MM.1S (cell line): ENCODE measurements at places on chromosomes 12 and 14.

GRCh38 chr14:91891721-91892220 lies 24.4 kb upstream of the TC2N start:
- DNase-seq: no peak

GRCh38 chr14:53783256-53783655 lies 173.4 kb downstream of the BMP4 start:
- no peak for DNase-seq

- DNase-seq: peak; percentile 98
These were observed 311.9 kb downstream of the DUSP6 start for GRCh38 chr12:89040146-89040964.

- no peak for DNase-seq
These were observed 14.4 kb downstream of the DDX54 start for GRCh38 chr12:113170926-113171325.

DNA sequence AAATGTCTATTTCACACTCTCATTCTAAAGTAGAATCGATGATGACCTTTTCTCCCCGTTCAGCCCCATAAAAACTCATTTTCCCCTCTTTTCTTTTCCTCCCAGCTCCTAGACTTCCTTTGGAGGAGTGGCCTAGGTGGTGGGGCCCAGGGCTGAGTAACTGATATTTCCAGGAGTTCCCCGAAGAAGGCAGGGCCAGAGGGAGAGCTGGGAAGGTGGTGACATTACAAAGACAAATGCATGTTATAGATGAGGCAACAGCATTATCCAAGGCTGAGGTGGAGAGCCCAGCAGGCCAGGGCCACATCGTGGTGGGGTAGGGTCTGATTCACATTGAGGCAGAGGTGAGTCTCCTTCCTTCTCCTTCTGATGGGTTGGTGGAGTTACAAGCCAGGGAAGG lies 22.2 kb upstream of the HDAC7 start:
- DNase-seq: no peak

GRCh38 chr14:63759456-63759855 lies 31.6 kb upstream of the SGPP1 start:
- DNase-seq: peak; percentile 48

DNA sequence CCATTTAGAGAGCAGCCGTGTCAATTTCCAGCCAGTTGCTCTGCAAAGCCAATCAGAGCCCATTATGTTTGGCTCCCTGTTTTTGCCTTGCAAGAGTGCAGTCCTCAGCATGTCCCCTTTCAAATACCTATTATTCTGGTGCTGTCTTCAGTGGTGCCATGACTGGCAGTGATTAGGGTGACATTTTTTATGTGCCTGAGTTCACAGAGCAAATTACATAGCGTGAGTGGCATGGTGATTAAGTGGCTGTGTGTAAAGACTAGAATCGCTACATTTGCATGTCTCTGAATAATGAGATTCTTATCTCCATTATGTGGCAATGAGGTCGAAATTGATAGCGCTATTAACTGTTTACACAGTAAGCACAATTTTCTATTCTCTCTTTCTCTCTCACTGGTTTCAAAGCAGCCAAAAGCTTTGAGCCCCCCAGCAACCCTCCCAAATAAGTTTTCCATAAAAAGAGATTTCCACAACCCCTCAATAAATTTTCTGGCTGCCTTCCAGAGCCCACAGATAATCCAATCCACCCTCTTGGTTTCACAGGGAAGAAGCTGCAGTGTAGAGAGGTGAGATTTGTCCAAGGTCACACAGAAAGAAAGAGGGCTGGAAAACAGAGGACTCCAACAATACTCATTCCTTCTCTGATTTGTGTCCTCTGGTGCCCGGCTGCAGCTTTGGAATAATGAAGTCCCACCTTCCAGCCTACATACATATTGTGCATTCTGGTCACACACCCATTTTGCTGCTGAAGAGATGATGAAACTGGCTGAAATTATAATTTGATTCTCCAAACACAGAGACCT lies 58.8 kb upstream of the NUDT4 start:
- DNase-seq: no peak

GRCh38 chr12:115149685-115150378 lies 465.9 kb upstream of the TBX3 start:
- DNase-seq: no peak

DNA sequence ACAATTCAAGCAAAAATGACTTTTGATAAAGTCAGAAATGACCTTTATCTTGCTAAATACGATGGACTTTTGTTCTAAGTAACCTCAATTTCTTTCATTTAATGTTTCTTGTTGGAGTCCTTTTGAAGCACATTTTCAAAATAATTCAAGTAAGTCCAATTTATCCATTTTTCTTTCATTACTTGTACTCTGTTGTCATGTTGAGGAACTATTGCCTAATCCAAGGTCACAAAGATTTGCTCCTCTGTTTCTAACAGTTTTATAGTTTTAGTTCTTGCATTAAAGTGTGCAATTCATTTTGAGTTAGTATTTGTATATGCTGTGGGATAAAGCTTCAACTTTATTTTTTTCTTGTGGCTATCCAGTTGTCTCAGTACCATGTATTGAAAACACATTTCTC lies 66.7 kb downstream of the CCER1 start:
- DNase-seq: no peak

DNA sequence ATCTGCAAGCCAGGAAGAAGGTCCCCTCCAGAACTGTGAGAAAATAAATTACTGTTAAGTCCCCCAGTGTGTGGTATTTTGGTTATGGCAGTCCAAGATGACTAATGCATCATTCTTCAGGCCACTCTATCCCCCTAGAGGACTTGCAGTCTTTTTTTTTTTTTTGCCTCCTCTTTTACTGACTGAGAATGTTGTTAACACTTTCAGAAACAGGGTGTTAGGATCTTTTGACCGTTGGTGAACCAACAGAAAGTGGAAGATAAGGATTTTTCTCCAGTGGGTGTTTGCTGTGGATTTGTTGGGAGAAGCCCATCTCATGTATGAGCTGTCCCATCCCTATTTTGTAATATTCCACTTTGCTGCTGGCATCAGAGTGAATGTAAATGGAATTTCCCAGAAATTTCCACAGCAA lies 37.8 kb downstream of the MARK3 start:
- DNase-seq: no peak

DNA sequence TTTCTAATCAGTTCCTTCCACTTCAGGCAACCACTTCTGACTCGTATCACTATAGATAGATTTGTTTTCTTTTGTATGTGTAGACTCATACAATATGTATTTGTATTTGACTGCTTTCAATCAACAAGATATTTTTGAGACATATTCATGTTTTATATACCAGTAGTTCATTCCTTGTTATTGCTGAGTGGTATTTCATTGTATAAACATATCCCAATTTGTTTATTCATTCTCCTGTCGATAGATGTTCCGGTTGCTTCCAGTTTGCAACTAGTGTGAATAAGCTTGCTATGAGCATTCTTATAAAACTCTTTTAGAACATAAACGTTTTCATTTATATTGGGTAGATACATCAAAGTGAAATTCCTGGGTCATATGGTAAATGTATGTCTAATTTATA lies 119.2 kb downstream of the FIGNL2 start:
- DNase-seq: no peak

DNA sequence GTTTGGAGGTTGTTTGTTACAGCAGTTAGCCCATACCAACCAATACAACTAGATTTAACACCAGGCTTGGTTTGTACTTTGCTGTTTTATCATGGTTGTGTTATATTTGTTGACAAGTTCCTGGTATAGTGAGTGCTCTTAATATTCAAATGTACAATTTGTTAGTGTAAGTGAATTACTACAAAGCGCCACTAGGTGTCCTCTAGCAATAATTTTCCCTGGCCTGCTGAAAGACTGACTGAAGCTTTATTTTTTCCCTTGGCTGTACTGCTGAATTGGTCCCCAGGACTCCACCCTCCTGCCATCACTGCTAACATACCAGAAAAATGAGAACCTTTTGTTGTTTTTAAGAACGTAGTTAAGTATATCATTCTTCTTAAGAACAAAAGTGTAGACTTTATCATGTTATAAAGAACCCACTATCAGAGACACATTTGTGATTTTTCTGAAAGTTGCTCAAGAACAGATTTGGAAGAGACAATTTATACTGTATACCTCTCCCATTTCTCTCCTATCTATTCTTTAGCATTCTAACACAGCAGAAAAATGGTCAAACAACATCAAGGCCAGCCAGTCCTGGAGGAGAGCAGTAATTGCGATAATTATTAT lies 75.3 kb upstream of the FAR2 start:
- DNase-seq: peak; percentile 58

DNA sequence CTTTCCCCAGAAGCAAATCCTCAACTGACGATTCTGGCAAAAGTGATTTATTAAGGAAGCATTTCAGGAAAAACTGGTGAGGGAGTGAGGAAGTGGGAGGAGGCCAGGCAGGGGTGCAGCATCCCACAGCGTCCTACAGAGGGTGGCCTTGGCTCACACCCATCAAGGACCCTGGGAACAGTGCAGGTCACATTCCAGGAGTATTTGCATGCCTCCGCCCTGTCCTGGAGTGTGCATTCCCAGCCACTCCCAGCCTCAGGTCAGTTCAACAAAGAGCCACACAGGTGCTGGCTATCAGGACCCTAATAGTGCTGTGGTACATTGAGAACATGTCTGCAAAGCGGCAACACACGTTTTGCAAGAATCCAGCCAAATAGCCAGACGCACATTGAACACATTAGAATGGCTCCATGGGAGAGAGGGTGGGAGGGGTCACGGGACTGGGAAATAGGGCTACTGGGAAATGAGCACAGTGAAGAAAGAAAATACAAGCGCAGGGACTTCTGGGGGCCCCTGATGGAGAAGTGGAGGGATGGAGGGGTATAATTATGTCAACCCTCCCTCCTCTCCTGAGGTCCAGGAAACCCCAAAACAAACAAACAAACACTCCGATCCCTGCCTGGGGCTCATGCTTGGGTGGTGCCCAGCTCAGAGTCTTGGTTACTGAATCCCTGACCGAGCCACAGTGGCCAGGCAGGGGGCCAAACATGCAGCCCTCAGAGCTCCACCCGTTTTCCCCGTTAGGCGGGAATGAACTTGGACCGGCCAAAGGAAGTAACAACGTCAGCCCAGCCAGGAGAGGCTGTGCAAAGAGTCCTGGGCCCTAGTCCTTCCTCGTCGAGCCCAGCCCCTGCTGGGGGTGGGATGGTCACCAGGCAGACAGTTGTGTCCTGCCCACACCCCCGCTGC lies 36.5 kb downstream of the CMKLR1 start:
- no peak for DNase-seq

DNA sequence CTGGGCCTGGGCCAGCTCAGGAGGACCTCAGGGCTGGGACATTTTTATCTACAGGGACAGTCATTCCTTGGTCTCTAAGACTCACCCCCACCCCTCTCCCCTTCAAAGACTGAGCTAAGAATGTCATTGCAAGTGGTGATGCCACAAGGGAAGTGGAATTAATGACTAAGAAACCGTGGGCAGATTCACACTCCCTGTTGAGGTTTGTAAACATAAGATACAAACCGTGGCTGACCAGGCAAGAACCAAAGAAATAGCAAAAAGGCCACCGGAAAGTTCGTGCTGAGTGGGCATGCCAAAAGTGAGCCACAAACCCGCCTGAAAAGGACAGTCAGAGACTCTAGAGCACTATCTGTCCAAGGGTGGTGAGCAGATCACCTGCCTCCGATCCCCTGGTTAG lies 25.7 kb downstream of the NUAK1 start:
- peak; percentile 72 for DNase-seq

DNA sequence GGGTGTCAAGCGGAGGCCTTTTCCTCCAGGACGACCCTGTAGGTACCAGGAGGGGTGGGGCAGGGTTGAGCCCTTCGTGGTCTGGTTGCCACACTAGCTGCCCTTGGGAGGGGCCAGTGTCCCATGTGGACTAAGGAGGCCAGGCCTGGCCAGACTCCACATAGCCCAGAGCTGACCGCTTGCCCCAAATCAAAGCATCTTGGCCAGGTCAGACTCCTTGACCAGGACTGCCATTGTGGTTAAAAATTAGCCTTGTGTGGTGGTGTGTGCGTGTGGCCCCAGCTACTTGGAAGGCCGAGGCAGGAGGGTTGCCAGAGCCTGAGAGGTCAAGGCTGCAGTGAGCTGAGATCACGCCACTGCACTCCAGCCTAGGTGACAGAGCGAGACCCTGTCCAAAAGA lies 24.8 kb downstream of the ALDH2 start:
- DNase-seq: no peak

GRCh38 chr12:69389831-69390230 lies 30.3 kb downstream of the YEATS4 start:
- no peak for DNase-seq

DNA sequence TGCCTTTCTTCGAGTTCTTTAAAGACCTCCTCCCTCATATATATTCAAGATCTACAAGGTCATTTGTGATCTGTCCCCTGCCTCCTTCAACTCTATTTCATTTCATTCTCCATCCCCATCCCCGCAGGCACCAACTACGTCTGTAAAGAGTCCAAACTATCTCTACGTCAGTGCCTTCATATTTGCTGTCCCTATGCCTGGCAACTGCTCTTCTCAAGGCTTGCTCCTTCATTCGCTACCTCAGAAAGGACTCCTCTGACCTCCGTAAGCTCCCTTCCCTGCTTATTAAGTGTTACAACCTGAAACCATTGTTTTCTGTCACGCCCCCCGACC lies 650 bp downstream of the LLPH start:
- no peak for DNase-seq

DNA sequence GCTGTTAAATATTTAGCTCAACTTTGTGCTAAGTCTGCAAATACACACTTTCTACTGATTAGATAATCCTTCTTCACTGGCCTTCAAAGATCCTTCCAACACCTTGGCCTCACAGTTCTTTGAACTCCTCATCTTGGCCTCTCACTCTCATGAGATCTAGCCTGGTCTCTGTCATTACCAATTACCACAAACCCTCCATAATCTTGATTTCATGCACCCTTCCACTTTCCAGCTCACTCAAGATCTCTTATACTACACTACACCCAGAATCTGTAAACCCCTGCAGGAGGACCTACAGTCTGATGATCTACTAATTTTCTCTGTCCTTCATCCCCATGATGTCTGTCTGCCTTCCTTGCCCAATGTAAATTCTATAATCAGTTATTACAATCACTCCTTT lies 71.1 kb downstream of the DUSP16 start:
- DNase-seq: no peak

DNA sequence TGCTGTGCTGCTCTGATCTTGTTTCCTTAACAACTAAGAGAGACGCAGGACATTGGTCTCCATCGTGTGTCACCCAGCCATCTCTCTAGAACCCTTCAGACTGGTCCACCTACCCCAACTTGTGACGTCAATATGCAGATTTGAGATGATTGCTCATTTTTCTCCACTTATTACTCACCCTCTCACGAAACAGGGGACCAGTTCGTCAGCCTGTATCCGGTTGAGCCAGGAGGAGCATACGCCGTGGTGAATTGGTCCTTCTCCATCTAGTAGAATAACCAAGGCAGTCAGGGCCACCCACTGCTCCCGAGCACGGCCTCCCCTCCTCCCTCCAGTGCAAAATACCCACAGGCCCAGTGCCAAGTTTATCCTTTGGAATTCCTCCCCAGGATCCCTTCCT lies 36.2 kb upstream of the FBXO21 start:
- no peak for DNase-seq

GRCh38 chr12:120125792-120126634 lies 9.5 kb upstream of the RAB35 start:
- no peak for DNase-seq

- DNase-seq: no peak
These were observed 166.7 kb downstream of the TMTC3 start for GRCh38 chr12:88308825-88309224.

- no peak for DNase-seq
These were observed 6.8 kb downstream of the SIX1 start for GRCh38 chr14:60642270-60643140.

GRCh38 chr12:1518591-1519516 lies 75.5 kb downstream of the FBXL14 start:
- no peak for DNase-seq

- DNase-seq: no peak
These were observed 36.6 kb downstream of the SUPT16H start for GRCh38 chr14:21347201-21347600.
